ENCODE measurements at places on chromosomes 6 and 20.
A peak's percentile ranks its signal among the peaks of the same experiment; 100 is the strongest.

GRCh38 chr6:15417811-15418210 lies 171.9 kb downstream of the JARID2 start:
- DNase-seq = no peak

GRCh38 chr6:168152980-168153379 lies 74.0 kb upstream of the FRMD1 start:
- no peak for DNase-seq

- peak; percentile 48 for DNase-seq
Observed at GRCh38 chr20:62938105-62938888, at the start of gene GID8. GID8 (plus strand) TSS chr20:62938147; CDS start chr20:62941503, 3,356 bp downstream.

- DNase-seq = no peak
Observed at GRCh38 chr6:75557068-75557467, 44.6 kb upstream of the SENP6 start.

- peak; percentile 89 for DNase-seq
Observed at GRCh38 chr6:148271711-148272439, 70.8 kb upstream of the SASH1 start.

DNA sequence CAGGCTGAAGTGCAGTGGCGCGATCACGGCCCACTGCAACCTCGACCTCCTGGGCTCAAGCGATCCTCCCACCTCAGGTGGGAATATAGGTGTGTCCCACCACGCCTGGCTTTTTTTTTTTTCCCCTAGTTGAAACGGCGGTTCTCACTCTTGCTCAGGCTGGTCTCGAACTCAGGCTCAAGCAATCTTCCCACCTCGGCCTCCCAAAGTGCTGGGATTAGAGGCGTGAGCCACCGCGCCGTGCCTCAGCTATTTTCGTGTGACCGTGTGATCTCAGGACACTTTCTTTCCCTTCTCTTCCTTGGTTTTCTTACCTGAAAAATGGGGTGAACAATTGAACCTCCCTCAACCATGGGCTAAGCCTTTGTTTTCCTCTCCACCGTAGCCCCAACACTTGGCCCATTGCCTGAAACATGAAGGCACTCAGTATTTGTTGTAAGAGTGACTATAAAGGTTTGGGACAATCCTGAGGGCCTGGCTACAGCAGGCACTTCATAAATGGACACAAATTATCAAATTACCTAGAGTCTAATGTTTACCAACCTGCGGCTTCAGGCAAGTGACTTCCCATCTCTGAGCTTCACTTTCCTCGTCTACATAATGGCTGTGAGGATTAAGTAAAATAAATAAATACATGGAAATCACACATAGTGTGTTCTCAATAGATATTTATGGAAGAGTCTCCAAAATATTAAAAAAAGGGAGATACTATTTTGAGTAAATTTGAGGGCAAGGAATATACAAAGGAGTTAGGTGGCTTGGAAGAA lies 31.4 kb upstream of the ID1 start:
- no peak for DNase-seq

GRCh38 chr6:158503846-158504245 lies 56.0 kb upstream of the TMEM181 start:
- DNase-seq = no peak

- DNase-seq = no peak
Observed at GRCh38 chr6:40146902-40147301, 212.6 kb upstream of the MOCS1 start.

- DNase-seq = no peak
Observed at GRCh38 chr6:88764081-88764480, 199.3 kb downstream of the RNGTT start.

- DNase-seq = no peak
Observed at GRCh38 chr6:159953091-159953601, 15.7 kb upstream of the IGF2R start.

- no peak for DNase-seq
Observed at GRCh38 chr20:15594158-15594695, 979.0 kb downstream of the KIF16B start.

DNA sequence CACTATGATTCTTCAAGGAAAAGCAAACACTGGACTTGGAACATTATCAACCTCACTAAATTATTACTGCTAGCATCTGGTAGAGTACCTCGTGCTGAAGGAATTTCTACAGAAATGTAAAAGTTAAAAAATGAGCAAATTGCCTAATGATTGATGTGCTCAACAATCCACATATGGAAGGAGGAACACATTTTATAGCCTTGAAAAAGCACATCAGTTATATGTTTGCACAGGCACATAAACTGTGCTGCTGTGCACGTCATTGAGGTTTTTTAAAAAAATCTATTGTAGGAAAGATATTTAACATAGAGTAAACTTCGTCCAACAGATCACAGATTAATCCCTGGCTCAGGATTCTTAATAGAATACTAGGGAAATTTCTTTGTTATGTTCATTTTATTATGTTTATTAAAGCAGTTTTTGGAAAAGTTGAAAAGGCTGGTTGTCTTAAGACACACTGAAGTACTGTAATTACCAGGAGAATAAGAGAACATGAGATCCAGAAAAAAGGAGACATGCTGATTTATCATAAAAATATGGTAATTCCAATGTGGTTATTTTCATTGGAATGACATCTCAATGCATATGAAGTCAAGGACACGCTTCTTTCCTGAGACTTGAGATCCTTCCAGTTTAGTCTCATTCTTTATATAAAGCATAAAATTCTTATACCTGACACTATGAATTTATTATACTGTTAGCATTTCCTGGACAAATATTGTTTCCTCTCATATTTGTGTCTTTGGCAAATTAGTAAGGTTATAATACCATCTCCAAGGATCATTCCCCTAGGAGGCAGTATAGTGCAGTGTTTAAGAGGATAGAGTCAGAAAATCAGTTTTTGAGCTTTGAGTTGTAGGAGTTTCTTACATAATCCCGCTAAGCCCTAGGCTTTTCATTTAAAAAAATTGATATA lies 511.1 kb downstream of the TENT5A start:
- no peak for DNase-seq

DNA sequence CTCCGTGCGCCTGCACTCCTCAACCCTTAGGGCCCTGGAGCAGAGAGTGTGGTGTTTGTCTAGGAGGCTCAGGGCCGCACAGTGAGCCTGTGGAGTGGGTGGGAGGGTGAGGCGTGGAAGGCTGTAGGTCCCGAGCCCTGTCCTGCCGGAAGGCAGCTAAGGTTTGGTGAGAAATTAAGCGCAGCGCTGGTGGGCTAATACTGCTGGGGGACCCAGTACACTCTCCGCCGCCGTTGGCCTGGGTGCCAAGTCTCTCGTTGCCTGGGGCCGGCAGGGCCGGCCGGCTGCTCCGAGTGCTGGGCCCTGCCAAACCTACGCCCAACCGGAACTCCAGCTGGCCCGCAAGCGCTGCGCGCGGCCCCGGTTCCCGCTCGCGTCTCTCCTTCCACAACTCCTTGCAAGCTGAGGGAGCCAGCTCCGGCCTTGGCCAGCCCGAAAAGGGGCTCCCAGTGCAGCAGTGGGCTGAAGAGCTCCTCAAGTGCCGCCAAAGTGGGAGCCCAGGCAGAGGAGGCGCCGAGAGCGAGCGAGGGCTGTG lies 40.4 kb upstream of the MCUR1 start:
- no peak for DNase-seq

GRCh38 chr20:20466341-20466879 lies 98.5 kb downstream of the INSM1 start:
- no peak for DNase-seq

- no peak for DNase-seq
Observed at GRCh38 chr6:88380618-88381288, 214.6 kb upstream of the CNR1 start.

DNA sequence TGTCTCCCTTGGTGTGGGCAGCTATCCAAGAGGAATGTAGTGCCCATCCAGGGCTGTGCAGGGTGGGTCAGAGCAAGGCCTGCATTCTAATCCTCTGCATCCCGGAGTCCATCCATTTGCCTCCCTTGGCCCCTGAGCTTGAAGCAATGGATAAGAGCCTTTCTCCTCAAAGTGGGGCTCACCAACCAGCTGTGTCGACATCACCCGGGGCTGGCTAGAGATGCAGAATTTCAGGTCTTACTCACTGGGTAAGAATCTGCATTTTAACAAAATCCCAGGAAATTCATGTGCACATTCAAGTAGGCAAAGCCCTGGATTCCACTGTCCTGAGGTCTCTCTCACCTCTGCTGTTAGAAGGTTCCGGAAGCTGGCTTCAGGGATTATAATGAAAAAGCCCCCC lies 95.3 kb downstream of the MDGA1 start:
- no peak for DNase-seq

DNA sequence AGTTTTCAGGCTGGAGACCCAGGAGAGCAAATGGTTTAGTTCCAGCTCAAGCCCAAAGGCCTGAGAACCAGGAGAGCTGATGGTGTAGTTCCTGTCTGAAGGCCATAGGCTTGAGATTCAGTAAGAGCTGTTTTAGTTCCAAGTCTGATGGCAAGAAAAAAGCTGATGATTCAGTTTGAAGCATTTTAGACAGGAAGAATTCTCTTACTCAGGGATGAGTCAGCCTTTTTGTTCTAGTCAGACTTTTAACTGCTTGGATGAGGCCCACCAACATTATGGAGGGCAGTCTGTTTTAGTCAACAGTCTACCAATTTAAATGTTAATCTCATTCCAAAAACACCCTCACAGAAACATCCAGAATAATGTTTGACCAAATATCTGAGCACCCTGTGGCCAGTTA lies 2.5 kb downstream of the ZSCAN26 start:
- no peak for DNase-seq

DNA sequence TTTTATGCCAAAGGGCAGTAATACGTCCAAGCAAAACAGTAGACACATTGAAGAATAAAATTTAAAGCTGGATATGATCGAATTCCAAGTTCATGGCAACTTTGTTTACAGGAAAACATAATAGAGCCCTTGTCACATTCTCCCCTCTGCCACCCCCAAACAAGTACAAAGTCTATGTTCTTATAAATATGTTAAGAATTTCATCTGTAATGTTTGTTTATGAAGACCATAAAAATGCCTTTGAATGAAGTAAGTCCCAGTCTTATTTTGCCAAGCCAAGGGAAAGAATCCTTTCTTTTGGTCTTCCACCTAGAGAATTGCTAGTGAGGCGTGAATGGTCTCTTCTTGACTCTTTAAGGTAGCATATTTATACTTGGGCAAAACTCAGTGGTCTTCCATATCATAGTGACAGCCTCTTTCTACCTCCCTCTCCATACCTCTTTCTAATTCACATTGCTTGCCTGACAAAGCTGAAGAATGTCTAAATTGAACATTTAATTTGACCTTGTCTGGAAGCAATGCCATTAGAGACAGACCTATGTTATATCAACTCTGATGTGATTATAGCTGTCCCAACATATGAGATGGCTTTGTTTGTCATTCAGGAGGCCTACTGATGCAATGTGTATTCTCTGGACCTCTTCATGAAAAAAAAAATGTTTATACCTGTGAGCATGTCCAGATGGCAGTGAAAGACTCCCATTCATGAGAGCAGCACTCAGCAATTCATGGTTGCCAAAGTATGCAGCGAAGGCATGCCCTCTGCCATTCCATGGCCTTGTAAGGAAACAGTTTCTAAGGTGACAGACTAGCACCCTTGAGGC lies 70.6 kb upstream of the CCN2 start:
- DNase-seq = no peak

DNA sequence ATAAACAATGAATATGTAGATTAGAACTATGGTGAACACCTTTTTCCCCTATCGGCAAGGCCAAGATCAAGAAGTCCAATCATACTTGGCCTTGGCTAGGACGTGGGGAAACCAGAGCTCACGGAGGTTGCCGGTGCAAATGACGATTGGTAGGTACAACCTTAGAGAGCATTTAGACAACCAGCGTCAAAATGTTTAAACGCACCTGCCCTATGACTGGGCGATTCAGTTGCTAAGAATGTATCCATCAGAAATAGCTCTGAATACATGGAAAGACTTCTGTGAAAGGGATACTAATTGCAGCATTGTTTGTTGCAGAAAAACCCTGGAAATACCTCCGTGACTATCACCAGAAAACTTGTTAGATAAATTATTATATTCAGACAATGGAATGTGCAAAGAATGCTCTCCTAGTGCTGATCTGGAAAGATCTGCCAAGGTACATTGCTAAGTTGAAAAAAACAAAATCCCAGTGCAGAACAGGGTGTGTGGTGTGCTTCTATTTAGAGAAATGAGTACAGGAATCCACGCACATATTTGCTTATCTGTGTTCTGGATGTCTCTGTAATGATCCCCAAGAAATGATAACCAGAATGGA lies 48.0 kb upstream of the PTPN1 start:
- DNase-seq = no peak

DNA sequence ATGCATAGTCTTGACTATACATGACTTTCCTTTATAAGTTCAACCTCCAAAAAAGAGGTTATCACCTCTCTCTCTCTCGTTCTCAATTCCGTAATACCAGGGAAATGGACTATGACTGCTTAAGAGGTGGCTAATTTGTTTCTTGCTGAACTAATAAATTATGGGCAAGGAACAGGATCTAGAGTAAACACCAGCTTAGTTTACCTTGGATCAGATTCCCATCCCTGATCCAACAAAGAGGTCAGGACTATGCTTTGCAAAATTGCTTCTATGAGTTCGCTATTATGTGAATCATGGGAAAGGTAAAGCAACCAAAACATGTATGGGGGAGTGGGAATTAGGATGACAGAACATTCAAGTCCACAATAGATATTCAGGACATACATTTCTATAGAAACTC lies 630.7 kb downstream of the HACE1 start:
- DNase-seq = no peak

DNA sequence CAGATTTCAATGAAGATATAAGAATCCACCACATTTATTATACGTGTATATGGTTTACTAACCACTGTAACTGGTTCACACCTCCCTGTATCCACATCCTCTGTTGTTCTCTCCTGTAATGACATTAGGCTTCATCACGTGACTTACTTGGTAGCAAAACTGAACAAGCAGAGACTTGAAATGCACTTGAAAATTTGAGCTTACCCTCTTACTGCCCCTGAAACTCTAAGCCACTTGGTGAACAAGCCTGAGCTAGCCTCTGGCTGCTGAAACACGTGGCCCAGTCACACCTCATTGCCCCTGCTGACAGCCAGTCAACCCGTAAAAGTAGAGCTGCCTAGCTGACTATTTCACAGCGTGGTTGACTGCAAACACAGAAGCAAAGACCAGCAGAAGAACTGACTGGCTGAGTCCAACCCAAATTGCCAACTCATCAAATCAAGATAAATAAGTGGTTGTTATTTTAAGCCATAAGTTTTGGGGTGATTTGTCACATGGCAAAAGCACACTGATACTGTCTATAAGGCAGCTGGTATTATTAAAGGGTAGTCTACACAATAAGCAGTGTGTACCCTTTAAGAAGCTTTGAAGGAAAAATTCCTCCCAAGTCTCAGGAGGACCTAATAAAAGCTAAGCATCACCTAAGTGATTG lies 109.0 kb downstream of the RALGAPA2 start:
- no peak for DNase-seq

DNA sequence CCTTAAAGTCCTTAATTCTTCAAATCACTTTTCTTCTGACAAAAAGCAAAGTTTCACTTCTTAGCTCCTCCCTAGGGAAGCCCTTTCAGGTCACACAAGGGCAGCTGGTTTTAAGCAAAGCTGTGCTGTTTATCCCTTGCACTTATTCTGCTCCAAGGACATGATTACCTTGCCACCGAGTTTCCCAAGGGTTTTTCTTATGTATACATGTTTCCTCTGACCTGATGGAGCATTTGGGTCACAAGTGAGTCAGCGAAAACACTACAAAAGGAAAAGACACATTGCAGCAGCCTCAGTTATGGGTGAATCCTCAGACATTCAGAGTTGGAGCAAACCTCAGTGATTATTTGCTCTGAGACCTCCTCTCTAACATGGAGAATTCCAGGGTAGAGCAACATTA lies 26.6 kb upstream of the ILRUN start:
- DNase-seq = no peak

- no peak for DNase-seq
Observed at GRCh38 chr6:64815718-64816117, 891.3 kb downstream of the EYS start.

- DNase-seq = peak; percentile 28
Observed at GRCh38 chr6:84652356-84653026, 111.9 kb downstream of the TBX18 start.

Measured in muscle of arm (tissue), 14 donors.